ENCODE measurements at places on chromosomes 5 and 9. TPM values are rescaled to one million over a fixed set of nuclear protein-coding genes. Genes with fewer than 3 reads are reported as not detected.

- no peak for DNase-seq
These were observed 257.7 kb upstream of the IRX1 start for GRCh38 chr5:3337812-3338541.

DNA sequence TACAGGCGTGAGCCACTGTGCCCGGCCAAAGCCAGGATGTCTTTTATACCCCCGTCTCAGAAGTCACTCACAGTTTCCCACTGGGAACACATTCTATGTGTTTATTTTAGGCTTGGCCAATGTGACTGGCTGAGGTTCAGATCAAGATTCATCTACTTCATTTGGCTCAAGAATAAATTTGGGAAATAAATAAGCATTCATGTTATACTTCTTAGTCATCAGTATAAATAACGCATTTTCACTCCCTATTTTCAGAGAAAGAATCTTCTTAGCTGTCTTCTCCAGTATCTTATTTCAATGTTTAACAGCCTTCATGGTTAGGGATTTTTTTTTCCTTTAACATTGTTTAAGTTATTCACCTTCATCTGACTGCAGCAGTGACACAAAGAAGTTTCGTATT is 11.8 kb downstream of the S100Z start:
- DNase-seq: peak; percentile 49

- DNase-seq: peak; percentile 8
These were observed 520 bp upstream of the DHFR start for GRCh38 chr5:80655231-80655774.

- no peak for DNase-seq
These were observed 29.2 kb upstream of the MSANTD3 start for GRCh38 chr9:100397529-100398266.

Gene ARL10
- total RNA-seq: 1.5 TPM
